PC-3 (cell line): ENCODE measurements at places on chromosomes 6 and 20.
A peak's percentile ranks its signal among the peaks of the same experiment; 100 is the strongest.

DNA sequence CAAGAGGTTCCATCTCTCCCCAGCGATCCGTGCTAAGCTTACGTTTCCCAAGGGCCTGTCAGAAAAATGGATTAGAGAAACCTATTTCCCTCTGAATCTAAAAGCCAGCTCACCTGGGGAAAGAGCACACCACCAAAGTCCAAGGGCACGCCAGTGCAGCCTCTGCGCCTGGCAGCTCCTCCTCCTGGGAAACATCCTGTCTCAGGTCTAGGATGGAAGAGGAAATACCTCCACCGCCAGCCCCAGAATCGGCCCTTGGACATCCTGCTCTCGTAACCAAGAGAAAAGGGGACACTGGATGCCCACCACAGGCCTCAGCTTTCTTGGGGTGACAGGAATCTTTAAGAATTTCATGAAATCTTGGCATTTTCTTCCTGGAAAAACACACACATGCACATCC, 18.7 kb downstream of the RAMACL start:
- no peak for DNase-seq

- DNase-seq = peak; percentile 4
Measured at GRCh38 chr6:159203304-159204005, 34.3 kb downstream of the FNDC1 start.

DNA sequence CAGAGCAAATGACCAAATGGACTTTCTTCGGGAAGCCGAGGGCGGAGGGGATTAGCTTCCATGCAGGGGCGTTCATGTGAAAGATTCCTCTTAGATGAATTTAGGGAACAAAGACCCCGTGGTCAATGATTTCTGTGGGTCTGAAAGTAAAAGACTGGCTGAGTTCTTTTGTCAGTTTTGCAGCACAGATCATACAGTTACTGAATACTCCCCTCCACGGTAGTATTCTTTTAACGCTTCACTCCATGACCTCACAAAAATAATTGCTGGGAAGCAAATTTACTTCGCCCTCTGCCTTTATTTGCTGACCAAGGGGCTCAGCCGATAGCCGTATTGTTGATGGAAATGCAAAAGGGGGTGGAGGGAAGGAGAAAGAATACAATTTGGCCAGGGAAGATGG, 86.0 kb upstream of the SALL4 start:
- DNase-seq = no peak

DNA sequence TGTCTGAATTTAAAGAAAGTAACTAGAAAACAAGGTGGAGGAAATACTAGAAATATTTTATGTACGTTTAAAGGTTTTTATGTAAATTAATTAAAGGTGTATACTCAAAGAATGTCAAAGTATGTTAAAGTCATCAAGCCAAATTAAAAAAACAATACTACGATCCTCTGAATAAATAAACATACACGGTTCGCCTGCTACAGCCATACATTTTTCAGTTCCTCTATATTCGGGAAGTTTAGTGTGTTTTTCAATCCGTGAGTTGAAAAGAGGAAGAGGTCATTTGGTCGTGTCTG, 626 bp downstream of the STX7 start:
- DNase-seq = no peak

GRCh38 chr20:44520881-44521280, 989 bp downstream of the SERINC3 start:
- no peak for DNase-seq

GRCh38 chr20:41126719-41127118, 10.6 kb upstream of the PLCG1 start:
- DNase-seq = no peak
